ENCODE measurements at places on chromosomes 5 and 9.
A peak's percentile ranks its signal among the peaks of the same experiment; 100 is the strongest.

DNA sequence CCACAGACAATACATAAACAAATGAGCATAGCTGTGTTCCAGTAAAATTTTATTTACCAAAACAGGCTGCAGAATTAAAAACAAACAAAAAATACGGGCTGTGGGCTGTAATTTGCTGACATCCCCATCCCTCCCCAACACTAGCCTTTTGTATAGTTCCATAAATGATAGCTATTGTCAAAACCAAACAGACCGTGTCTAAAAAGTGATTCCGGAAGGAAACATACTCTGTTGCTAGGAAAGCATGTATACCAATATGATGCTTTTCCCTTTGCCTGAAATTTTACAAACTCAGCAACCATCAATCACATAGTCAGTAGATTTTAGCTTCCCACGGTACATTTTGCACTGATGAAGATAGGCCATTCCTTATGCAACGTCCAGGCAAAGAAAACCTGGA lies 80.0 kb downstream of the TMEM215 start:
- no peak for DNase-seq

GRCh38 chr9:70085241-70085640 lies 41.6 kb downstream of the MAMDC2 start:
- no peak for DNase-seq

DNA sequence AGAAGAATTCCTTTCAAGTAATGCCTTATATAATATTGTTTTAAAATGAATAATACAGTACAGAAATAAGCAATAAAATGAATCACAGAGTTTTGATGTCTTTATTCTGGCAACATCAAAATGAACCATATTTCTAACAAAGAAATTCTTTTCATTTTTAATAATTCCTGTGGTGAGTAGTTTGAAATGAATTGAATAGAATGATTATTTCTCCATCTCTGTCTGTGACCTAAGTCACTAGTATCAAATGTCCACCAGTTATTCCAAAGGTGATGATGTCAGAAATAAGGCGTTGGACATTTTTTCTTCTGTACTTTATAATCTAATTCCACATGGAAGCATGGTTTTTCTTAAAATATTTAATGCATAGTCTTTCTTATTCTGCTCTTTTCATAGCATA lies 106.2 kb downstream of the ADAMTSL1 start:
- no peak for DNase-seq

DNA sequence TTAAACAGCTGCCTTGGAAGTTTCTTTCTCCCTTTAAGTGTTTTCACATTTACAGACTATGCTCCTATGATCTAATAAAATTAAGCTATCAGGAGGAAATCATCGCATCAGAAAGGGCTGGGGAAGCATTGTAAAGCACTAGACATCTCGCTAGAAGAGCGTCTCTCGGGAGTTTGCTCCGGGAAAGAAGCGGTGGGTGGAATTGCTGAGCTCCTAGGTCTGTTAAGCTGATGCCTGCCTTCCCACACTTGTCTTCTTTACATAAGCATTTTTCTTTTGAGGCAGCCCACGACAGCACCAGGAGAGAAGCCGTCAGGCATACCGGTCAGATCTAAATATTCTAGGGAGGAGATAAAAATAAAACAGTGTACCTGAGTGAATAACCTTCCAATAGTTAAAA lies 541.7 kb upstream of the TUSC1 start:
- no peak for DNase-seq

GRCh38 chr9:16484180-16484579 lies 386.3 kb downstream of the BNC2 start:
- no peak for DNase-seq

DNA sequence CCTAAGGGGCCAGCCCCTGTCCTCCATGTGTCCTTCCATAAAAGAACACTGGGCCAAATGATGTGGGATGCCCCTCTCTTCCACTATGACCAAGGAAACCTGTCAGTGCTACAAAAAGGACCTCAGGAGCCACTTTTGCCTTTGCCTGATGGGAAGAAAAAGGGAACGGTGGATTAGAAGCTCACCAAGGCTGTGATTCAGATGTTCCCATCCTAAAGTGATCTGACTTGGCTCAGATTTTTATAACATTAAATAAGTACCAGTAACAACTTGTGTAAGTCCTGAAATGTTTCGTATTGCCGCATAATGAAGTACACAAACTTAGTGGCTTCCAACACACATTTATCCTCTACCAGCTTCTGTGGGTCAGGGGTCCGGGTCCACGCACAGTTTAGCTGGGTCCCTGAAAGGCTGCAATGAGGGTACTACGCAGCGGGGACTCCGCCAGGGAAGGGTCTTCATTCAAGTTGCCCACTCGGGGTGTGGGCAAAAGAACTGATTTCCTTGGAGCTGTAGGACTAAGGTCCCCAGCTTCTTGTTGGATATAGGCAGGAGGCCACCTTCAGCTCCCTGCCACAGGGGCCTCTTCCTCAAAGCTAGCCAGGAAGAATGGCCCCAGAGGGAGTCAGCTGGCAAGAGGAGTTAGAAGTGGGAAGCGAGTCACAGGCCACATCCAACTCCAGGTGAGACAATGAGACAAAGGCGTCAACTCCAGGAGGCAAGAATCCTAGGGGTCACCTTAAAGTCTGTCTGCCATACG lies 60.4 kb downstream of the RAPGEF1 start:
- DNase-seq = no peak

DNA sequence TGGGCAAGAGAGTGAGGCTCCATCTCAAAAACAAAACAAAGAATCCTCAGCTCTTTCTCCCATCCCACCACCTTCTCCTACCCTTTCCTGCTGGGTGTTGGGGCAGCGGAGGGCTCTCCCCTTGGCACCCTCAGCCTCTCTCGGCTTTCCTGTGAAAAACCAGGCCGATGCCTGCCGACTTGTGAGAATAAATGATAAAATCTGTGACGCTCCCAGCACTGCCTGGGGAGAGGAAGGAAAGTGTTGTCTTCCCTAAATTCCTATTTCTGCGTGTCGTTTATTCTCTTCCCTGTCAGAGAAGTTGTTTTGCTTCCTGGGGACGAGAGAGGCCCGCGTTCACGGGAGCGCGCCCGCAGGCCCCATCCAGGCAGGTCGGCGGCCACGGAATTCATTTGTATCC lies 19.7 kb downstream of the NEK6 start:
- DNase-seq = no peak

GRCh38 chr9:69877852-69878514 lies 57.4 kb downstream of the CFAP95 start:
- peak; percentile 2 for DNase-seq

DNA sequence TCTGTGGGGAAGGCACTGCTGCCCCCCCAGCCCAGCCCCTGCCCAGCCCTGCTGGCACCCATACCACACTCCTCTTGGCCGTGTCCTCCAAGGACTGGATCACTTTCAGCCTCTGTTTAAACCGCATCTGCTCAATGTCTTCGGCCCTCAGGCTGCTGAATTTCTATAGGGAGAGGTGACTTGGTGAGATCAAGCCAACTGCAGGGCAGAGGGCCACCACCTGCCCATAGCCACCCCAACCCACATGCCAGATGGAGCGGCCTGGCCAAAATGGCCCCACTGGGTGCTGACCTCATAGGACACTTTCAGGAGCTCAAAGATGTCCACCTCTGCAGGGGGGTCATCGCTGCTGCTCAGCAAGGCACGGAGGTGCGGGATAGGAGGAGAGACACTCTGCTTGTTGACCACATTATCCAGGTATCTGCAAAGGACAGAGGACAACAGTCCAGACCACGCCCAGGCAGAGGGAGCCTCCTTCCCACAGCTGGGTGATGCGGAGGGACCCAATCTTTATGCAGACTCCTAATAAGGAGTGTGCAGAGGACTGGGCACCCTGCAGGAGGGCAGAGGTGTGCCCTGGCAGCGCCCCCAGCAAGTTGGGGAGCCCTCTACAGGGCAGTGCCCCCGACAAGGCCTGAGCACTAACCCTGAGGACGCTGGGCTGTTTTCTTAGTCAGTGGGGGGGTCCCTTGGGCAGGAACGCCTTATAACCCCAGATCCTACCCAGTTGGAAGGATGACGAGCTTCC lies 14.4 kb upstream of the MRNIP start:
- DNase-seq = no peak

DNA sequence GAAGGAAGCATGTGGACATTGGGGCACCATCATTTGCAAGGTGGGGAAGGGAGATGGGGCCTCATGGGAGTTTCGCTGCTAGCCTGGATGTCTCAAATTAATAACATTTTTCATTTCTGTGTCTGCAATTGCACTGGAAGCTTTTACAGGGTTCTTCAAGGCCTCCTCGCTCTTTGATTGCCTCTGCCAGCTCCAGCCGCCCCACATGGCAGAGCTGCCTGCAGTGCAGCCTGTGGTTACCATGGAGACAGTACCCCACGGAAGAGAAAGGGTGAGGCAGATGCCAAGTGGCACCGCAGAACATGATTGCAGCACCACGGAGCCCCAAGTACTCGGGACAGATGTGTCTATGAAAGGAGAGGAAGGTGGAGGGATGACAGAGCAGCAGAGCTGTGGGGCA lies 25.4 kb downstream of the CTNND2 start:
- no peak for DNase-seq

DNA sequence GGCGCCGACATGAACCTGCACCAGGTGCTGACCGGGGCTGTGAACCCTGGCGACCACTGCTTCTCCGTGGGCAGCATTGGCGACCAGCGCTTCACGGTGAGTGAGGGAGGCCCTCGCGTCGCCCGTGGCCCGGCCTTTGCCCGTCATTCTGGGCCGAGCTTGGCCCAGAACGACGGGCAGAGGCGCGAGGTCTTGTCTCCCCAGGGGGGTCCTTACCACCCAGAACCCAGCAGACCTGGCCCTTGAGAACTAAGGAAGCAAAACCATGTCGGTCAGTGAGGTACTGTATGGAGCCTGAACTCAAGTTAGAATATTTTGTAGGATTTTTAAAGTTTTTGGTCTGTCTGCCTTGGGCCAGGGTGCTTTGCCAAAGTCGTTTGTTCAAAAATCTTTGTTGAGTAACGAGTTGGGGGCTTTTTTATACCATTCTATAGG lies 691 bp downstream of the DMXL1 start:
- no peak for DNase-seq
